ENCODE measurements at places on chromosomes 5 and 9. TPM values are rescaled to one million over a fixed set of nuclear protein-coding genes. Genes with fewer than 3 reads are reported as not detected.

The ARRDC1 gene
- total RNA-seq, result 29.3 TPM

The PCDHA10 gene
- under 0.01 TPM for total RNA-seq

The MGAT1 gene
- total RNA-seq, result 214 TPM

The TRIP13 gene
- total RNA-seq, result 2.0 TPM

The PTTG1 gene
- 13.9 TPM for total RNA-seq

The LCP2 gene
- total RNA-seq, result not detected

The SPATA31E1 gene
- not detected for total RNA-seq

The MVB12B gene
- 2.8 TPM for total RNA-seq

The RPS14 gene
- 4,446 TPM for total RNA-seq

The SPINK5 gene
- total RNA-seq, result not detected

The PRDM9 gene
- not detected for total RNA-seq

The FBN2 gene
- 523 TPM for total RNA-seq
